DMS153 (cell line): ENCODE measurements at places on chromosomes 3 and 15.

- no peak for DNase-seq
Measured at GRCh38 chr3:66472313-66473134, 28.3 kb downstream of the LRIG1 start.

- no peak for DNase-seq
Measured at GRCh38 chr15:68475449-68475848, 43.5 kb upstream of the ITGA11 start.

DNA sequence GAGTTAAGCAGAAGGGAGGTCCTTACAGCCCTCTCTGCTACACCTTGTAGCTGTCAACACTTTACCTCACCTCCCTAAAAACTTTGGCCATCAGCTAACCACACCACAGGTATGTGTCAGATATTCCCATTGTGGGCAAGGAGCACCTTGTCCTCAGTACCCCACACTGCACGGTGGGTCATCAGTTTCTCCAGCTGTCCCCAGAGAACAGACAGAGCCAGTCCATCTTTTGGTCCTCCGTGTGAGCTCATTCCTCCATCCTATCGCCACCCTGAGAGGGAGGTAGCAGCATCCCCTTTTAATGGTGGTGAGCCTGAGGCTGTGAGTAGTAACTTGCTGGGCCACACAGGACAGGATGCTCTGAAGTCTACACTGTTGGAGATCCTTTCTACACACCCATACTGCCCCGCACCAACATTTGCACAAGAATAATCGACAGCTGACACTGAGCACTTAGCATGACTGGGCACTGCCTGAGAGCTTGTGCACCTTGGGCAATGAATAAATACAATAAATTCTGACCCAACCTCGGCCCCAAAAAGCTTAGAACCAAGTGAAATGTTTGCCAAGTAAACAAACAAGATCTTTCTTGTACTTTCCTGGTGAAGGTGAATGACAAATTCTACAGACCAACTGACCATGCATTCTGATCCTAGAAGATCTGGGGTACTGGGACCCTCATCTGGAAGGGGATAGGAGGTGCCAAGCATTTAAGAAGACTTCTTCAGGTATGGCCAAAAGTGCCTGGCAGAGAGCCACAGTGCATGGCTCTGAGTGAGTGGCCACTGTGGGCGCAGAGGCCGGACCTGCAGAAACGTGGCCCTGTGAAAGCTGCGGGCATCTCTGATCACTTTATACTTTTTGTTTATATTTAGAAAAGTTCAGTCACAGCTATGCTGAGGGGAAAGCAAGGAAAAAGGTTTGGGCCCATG, 6.9 kb downstream of the CHCHD4 start:
- no peak for DNase-seq

- no peak for DNase-seq
Measured at GRCh38 chr3:130948001-130948773, 54.3 kb downstream of the ATP2C1 start.

DNA sequence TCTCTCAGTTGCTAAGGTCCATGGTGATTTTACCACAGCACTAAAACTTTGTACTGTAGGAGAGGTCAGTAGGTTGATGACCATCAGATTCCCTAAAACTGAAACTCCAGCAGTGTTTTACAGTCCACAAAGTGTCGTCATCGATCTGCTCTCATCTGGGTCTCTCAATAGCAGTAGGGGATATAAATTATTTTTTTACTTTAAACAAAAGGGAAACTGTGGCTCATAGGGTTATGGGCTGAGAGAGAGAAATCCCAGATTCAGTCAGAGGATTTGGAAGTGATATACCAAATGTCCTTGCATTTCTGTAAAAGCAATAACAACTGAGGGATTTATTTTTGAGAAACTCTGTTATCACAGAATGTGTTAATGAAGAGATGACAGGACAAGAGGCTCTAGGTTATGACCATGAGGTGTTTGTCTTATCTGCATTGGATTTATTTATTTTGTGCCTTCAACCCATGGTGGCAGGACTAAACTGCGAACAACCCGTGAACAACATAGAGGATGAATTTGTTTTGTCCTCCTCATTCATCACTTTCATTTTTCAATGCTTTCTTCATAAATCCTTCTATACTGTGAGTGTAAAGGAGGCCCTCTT, 869.7 kb downstream of the OTOL1 start:
- DNase-seq: no peak

DNA sequence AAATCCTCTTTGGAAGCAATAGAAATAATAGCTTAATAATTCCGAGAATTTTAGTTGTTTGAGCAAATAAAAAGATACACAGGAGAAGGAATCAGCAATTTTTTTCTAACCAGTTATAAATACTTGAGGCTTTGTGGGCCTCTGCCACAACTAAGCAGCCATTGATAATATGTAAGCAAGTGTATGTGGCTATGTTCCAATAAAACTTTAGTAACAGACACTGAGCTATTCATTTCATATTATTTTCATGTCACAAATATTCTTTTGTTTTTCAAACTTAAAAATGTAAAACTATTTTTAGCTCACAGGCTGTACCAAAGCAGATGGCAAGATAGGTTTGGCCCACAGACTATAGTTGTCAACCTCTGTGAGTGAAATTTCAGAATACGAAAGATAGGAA, 85.7 kb downstream of the MSL2 start:
- no peak for DNase-seq

DNA sequence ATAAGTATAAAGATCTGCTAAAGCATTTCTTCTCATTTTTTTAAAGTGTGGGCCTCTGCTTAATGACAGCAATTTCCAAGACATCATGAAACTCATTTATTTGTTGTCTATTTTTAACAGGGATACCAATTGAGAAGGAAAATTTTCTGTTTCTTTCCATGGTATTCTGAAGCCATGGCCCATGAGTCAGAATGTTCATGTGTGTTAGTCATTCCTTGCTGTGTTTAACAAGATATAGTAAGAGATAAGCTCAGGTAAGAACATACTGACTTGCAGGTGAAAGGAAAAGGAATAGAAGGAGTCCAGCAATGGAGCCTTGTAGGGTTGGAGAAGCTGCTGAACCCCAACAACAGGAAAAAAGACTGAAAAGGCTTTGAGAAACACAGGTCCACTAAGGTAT, 17.0 kb upstream of the ARID3B start:
- no peak for DNase-seq

- peak; percentile 24 for DNase-seq
Measured at GRCh38 chr3:128665362-128666021, 14.9 kb upstream of the RPN1 start.

- DNase-seq: no peak
Measured at GRCh38 chr3:18222686-18223085, 202.5 kb downstream of the SATB1 start.

DNA sequence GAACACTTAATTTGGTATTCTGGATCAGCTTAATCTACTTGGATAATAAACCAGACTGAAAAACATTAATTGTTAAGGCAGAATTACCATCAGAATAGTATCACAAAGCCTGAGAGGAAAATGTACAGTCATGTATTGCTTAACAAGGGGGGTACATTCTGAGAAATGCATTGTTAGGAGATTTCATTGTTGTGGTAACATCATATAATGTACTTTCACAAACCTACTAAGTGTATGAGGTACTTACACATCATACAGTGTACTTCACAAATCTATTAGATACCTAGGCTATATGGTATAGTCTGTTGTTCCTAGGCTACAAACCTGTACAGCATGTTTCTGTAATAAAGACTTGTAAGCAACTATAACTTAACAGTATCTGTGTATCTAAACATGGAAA, 68.2 kb downstream of the NBEAL2 start:
- no peak for DNase-seq

DNA sequence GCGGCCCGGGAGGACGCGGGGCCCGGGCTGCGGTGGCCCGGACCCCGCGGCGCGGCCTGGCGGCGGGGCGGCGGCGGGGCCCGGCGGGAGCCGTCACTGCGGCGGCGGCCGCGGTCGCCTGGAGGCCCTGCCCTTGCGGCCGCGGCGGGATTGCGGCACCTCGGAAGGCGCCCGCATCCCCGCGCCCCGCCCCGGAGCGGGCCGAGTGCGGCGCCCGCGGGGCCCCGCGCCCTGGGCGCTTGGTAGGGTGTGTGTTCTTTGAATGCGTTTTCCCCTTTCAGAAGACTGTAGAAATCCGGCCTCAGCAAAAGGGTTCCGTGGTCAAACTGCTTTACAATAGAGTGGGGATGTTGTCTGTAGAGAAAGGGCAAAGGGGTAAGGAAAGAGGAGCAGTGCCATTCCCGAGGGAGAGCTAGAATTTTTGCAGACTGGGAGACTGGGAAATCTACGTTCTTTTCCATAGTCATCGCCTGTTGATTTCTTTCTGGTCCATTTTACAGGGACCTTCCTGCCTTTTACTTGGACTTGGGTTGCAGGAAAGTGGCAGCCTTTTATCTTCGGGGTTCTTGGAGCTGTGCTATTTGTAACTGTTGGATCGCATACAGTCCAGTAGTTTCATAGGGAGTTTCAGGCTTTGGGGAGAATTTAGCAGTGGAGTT, 630 bp downstream of the SNRK start:
- DNase-seq: no peak

DNA sequence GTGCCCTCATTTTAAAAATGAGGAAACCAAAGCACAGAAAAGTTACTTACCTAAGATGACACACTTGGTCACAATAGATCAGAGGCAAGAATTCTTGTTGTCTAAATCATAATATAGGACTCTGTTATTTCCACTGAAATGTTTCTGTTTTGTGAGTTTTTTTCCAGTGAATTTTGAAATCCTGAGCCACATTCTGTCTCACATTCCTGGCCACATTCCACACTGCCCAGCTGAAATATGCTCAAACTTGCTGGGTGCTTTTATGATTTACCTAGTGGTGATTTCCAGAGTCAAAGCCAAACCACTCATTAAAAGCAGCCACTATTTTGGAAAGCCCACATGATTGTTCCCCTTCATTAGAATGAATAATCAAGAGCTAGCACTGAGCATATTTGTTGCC, 82.3 kb upstream of the NPHP3 start:
- DNase-seq: no peak

GRCh38 chr3:49199239-49199899, 28.0 kb downstream of the KLHDC8B start:
- no peak for DNase-seq

DNA sequence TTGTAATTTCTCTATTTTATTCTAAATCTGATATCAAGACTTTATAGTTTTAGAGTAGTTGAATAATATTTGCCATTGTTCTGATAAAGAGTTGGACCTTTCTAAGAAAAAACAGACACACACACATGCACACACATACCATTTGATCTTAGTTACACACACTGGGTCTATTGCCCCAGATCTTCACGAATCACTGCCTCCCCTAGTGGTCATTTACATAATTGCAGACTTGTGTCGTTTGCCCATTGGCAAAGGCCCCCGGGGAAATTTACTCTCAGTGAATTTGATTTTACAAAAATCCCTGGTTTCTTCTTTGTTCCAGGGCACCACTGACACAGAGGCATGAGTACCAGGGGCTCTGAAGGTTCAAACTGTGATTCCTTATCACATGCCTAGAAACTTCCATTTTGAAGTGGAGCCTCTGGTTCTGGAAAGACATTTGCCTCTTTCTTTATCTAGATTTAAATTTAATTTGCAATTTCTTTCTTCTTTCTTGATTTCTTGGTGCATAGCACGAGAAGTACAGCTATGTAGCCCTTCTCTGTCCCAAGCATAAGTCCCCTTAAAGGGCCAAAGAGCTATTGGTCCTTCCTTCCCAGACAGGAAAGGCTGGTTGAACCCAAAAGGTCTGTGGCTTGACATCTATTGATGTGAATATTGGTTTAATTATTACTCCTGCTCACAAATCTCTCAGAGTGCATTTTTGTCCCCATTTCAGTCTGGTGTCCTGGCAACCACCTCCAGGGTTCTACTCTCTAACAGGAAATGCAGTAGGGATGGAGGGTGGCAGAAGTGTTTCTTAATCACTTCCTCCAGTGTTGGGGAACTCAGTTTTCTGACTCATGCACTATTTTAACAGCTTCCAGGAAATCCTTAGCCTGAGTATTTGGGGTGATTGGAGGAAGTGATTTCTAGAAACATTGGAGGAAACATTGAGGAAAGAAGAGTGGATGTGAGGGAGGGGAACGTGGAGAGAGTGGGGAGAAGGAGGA, 32.4 kb upstream of the SLC6A11 start:
- no peak for DNase-seq

DNA sequence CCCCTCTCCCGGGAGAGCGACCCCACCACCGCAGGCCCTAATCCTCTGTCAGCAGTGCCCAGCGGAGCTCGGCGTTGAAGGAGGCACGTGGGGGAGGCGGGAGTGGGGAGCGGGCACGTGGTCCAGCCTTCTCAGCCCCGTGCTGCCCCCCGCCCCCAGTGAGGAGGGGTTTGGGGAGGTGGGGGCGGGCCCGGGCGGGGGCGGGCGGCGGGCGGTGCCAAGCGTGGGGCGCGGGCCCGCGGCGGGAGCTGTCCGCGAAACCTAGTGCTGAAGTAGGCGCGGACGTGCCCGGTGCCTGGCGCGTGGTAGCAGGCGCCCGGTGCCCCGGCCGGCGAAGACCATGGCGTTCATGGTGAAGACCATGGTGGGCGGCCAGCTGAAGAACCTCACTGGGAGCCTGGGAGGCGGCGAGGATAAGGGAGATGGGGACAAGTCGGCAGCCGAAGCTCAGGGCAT, at the start of gene CPLX3:
CPLX3 (plus strand) TSS at position 264 of the 456 bp plus-strand sequence; CDS start at position 341, 77 bp downstream.
- DNase-seq: no peak

GRCh38 chr15:30924353-30924752, 20.6 kb downstream of the FAN1 start:
- DNase-seq: no peak

GRCh38 chr3:120227710-120228347, 57.2 kb downstream of the GPR156 start:
- no peak for DNase-seq

- no peak for DNase-seq
Measured at GRCh38 chr3:132623646-132624045, 26.6 kb downstream of the ACKR4 start.

DNA sequence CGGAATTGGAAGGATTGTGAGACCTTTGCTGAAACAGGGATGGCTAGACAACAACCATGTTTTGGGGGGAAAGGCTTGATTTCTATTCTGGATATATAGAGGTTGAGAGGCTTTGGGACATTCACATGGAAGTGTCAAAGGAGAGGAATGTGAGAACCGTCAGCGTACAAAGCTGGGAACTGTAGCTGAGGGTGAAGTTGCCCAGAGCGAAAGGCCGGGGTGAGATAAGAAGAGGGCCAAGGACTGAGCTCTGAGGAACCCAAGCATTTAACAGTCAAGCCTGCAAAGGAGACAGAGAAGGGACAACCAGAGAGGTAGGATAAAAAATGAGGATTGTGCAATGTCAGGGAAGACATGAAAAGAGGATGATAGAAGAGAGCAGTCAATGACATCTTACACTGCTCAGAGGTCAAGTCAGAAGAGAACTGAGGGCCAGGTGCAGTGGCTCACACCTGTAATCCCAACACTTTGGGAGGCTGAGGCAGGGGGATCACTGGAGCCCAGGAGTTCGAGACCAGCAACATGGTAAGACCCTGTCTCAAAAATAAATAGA, 41.5 kb upstream of the RAF1 start:
- DNase-seq: no peak
